Prostate gland (tissue), 2 donors: ENCODE measurements at places on chromosomes 2 and 18. TPM values are rescaled to one million over a fixed set of nuclear protein-coding genes. Genes with fewer than 3 reads are reported as not detected.

- H3K4me3 ChIP-seq, result no peak overlapping the region
- no peak overlapping the region for H3K27ac ChIP-seq
- no peaks in the 10 kb centered on the region for H3K36me3 ChIP-seq
- H3K4me1 ChIP-seq, result no peaks in the 10 kb centered on the region
These were observed 81.8 kb downstream of the C1QL2 start for GRCh38 chr2:119076713-119077112.

- H3K27ac ChIP-seq, result no peak overlapping the region
- no peak overlapping the region for H3K4me3 ChIP-seq
- no peaks in the 10 kb centered on the region for H3K4me1 ChIP-seq
- DNase-seq, result no peak
- H3K36me3 ChIP-seq, result no peaks in the 10 kb centered on the region
- no peaks in the 10 kb centered on the region for H3K27me3 ChIP-seq
These were observed 9.3 kb downstream of the PSTPIP2 start for GRCh38 chr18:46062781-46063180.

The ACMSD gene
- total RNA-seq, result not detected

The NYAP2 gene
- not detected for total RNA-seq

- H3K4me1 ChIP-seq, result no peaks in the 10 kb centered on the region
- peaks cover 5% of the 10 kb centered on the region for H3K27me3 ChIP-seq
- H3K4me3 ChIP-seq, result no peak overlapping the region
- no peaks in the 10 kb centered on the region for H3K36me3 ChIP-seq
These were observed 141.4 kb downstream of the SPP2 start for GRCh38 chr2:234191819-234192407.

- no peak overlapping the region for H3K4me3 ChIP-seq
- H3K27ac ChIP-seq, result no peak overlapping the region
- no peaks in the 10 kb centered on the region for H3K27me3 ChIP-seq
These were observed 78.1 kb upstream of the LAPTM4A start for GRCh38 chr2:20129331-20130159.

- no peak for DNase-seq
- no peaks in the 10 kb centered on the region for H3K4me1 ChIP-seq
- H3K4me3 ChIP-seq, result no peak overlapping the region
- H3K27ac ChIP-seq, result no peak overlapping the region
- no peaks in the 10 kb centered on the region for H3K36me3 ChIP-seq
These were observed 93.6 kb downstream of the SATB2 start for GRCh38 chr2:199364153-199364552.

The BCL2L11 gene
- total RNA-seq, result 28.3 TPM

GRCh38 chr18:35436076-35436649 lies 59.0 kb upstream of the ZNF396 start:
- no peaks in the 10 kb centered on the region for H3K4me1 ChIP-seq
- H3K4me3 ChIP-seq, result no peak overlapping the region
- H3K27ac ChIP-seq, result no peak overlapping the region
- H3K27me3 ChIP-seq, result no peaks in the 10 kb centered on the region
- no peaks in the 10 kb centered on the region for H3K36me3 ChIP-seq

DNA sequence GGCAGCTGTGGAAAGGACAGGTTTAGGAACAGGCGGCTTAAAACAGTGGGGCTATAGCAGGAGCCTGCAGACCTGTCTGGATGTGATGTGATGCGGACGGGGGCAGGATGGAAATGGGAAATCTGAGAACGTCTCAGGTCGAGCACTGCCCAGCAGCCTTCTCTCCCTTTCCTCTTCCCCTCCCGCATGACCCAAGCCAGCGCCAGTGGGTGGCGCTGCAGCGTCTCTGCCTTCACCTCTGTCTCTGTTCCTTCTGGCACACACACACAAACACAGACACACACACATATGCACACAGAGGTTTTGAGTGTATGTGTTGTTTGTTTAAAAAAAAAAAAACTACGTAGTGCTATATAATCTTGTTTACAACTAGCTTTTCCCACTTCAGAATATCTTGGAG lies 82.0 kb upstream of the SLC66A3 start:
- no peak for DNase-seq
- no peaks in the 10 kb centered on the region for H3K4me1 ChIP-seq
- H3K4me3 ChIP-seq, result no peak overlapping the region
- no peaks in the 10 kb centered on the region for H3K36me3 ChIP-seq

The COL4A3 gene
- total RNA-seq, result 3.5 TPM

The LGALSL gene
- total RNA-seq, result 12.8 TPM
